IPS DF 19.7 (cell line): ENCODE measurements at places on chromosomes 4 and X.
A peak's percentile ranks its signal among the peaks of the same experiment; 100 is the strongest.

GRCh38 chr4:165378745-165379677 is at the start of gene CPE:
CPE (plus strand) TSS chr4:165379008; CDS start chr4:165379222, 214 bp downstream.
- DNase-seq = no peak

- no peak for DNase-seq
Observed at GRCh38 chrX:39161611-39162255, 360.5 kb downstream of the MID1IP1 start.

DNA sequence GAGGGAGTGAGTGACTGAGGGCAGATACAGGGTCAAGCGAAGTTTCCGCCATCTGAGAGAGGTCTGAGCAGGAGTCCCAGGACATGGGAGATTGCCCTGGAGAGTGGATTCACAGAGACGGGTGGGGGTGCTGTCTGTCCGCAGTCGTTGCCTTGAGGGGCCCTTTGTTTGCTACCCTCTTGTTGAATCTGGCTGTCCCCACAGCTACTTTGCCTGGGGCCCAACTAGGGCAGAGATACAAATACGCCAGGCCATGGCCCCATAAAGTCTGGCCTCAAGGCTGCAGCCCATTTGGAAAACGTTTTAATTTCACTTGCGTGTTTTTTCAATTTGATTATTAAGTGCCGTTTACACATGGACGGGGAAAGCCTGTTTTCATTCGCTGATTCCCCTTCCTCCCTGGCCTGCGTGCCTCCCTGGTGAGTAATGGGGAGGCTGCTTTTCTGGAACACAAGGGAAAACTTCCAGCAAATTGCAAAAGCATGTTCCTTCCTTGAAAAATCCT is 134.4 kb downstream of the SMIM20 start:
- DNase-seq = no peak

- DNase-seq = peak; percentile 23
Observed at GRCh38 chr4:182752158-182752910, 164.9 kb downstream of the DCTD start.

DNA sequence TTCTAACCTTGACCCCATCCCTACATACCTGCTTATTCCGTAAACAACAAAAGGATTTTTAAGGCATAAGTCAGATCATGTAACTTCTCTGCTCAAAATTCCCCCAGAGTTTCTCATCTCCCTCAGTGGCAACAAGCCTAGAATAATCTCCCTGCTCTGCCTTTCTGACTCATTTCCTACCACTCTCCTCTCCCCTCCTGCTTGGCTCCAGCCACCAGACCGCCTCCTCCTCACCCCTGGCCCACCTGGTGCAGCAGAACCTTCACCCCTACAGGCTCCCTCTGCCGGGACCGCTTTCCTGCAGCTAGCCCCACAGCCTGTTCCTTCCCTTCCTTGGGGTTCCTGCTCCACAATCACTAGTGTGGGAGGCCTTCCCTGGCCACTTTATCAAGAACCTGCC is 32.1 kb downstream of the TSPAN5 start:
- no peak for DNase-seq

DNA sequence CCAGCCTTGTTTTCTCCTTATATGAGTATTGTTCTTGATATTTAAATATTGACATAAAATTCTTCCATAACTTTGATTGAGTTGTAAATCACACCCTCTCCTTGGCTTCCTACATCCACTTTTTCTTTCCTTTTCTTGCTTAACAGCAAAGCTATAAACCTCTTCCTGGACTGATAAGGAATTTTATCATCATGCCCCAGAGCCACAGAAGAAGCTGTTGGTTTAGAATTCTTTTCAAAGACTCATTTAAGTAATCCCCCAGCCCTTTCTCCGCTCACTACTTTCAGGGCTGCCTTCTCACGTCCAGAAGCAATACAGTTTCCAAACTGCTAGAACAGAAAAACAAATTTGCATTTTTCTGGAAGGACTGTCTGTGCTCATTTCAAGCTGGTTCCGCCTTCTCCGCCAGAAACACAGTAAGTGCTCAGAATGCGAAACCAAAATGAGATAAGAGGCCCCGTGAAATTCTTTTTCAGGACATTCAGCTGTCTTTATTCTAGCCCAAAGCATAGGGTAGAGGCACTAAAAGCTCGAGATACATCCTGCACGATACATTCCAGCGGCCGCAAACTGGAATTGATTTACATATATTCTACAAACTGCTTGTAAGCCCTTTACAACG is 849 bp downstream of the MID1 start:
- no peak for DNase-seq

DNA sequence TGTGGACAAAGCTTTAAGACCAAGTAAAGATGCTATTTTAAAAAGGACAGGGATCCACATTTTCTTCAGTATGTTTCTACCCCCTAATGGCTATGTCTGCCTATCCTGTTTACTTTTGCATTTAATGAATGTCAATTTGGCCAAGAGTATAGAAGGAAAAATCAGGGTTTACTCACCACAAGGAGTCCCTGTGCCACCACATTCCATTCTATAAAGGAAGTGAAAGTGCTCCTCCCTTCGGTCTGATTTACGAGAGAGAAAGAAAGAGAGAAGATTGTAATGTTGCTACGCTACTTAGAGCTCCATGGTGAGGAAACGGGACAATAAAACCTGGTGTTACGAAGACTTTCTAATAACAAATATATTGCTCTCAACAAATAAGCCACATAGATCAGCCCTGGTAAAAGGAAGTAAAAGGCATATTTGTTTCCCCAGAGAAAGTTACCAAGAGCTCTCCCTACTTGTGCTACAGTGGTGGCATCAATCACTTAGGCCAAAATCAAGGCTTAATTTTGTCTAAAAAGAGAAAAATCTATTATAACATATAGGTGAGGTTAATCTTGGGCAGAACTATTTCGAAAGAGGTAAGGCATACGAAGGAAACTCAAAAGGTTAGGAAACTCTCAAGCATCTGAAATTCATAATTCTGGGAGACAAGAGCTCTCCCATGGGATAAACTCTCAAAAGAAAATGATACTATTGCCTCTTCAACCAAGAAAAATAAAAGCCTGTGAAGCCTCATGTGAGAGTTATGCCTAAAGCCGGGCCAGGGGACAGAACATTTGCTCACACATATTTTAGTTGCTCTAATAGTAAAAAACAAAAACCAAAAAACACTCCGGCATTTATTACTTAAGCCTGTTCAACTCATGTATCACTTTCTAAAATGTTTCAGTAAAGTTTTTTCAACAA is 29.5 kb downstream of the TAPT1 start:
- DNase-seq = peak; percentile 33

- DNase-seq = no peak
Observed at GRCh38 chr4:183571350-183571941, 66.6 kb downstream of the ING2 start.

DNA sequence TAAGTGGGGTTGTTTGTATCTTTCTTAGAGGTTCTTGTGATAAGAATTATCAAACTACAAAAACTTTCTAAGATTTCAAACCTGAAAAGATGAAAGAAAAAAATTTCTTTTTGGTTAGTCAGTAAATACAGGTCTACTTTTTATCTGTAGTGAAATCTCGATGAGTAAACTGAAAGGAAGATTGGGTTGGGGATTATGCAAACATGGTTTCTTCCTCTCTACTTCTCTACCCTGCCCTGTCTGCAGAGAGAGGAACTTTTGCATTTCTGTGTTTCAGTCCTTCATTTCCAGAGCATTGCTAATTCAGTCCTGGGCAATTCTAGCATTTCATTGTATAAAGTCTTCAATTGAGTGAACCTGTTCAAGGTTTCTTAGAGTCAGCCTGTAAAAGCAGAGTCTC is 51.6 kb upstream of the IL2 start:
- no peak for DNase-seq

DNA sequence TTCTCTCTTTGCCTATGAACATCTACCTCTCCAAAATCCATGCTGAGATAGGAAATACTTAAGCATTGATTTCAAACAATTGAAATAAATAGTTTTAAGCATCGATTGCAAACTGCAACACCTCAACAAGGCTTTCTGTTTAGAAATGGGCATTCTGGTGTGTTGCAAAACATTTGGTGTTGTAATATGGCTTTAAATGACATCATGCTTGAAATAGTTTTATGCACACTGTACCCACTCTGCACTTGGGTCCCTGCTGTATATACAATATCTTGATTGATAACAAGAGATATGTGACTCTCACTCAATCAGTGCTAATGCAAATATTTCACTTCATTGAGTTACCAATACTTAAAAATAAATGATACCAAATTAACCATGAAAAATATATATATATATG is 964.9 kb upstream of the GRIA3 start:
- no peak for DNase-seq

DNA sequence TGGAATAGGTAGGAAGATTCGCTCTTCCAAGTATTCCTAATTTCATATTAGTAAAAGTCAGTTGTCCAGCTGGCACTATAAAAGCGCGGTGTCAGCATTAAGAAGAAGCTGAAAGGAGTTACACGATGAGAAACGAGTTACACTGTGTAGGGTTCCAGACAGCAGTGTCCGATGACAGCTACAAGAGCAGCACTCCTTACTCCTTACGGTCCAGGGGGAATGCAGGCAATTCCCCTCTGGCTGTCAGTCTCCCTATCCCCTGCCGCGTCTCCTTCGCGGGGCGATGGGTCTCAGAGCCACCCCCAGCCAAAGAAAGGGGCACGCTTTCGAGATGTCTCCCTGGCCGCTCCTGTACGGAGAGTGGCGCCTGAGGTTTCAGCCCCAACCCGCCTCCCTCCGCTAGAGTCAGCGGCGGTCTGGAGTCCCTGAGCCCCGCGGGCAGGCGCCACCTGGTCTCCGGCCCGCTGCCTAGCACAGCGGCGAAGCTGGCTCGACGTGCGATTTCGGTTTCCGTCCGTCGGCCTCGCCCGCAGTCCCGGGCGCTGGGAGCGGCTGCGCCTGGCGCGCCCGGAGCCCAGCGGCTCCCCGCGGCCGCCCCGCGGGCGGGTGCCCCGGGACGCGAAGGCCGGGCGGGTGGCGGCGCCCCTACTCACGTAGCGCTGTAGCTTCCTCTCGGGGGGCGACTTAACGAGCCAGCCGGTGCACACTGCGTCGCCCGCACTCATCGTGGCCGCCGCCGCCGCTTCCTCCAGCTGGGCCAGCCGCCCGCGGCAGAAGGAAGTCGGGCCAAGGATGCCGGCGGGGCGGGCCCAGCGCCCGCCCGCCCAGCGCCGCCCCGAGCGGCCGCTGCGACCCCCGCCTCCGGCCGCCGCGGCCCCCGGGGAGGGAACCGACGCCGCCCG is at the start of gene GAB3:
Gene GAB3, minus strand, starts transcription at position 777 of the 902 bp plus-strand sequence. Its CDS starts 52 bp downstream, at position 725.
- DNase-seq = no peak

GRCh38 chr4:88908003-88908402 is 149.0 kb downstream of the FAM13A start:
- DNase-seq = no peak

GRCh38 chr4:99317354-99317753 is 3.8 kb downstream of the ADH1B start:
- no peak for DNase-seq

DNA sequence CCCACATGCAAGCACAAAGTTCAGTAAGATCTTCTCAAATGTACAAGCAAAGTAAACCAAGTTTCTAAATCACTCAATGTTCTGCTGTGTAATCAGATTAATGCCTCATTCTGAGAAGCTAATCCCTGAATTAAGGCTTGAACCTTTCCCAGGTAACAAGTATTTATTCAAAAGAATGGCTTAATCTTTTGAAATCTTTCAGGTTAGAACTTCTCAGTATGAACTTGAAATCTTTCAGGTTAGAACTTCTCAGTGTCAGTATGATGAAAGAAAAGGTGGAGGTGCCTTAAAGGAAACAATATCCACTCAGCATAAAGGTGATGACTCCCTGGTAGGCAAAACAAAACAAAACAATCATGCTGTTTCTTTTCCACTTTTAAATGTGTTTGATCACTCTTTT is 29.0 kb downstream of the TMPRSS11B start:
- no peak for DNase-seq

DNA sequence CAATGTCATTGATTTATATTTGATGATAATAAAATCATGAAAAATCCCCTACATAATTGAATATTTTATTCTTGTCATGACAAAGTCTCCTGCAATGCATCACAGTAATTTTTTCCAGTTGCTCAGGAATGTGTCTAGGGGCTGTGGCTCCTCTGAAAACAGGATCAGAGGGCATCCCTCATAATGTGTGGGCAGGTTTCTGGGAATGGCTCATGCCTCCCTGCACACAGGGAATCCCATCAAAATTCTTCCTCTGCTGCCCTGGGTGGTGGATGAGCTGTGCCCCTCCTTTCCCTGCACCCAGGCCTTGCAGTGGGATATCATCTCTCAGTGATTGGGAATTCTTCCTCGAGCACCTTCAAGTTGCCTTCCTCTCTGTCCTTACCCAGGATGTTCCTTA is 20.4 kb upstream of the PUDP start:
- DNase-seq = no peak

- DNase-seq = no peak
Observed at GRCh38 chr4:8188085-8188484, 11.0 kb upstream of the SH3TC1 start.

DNA sequence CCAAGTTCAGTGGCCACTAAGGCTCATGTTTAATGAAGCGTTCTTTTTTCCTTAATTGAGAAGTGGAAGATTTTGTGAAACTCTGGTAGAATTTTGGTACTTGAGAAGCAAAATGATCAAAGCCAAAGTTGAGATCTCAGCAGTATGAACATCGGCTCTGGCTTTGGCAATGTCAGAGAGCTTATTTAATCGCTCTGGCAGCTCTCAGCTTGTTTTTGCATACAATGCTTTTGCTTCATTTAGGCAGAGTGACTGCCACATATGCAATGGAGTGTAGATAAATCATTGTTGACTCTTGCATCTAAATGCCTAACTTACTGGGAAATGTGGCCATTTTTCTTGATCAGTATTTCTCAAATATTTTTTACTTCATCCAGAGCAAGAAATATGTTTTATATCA is 135.7 kb downstream of the AASDH start:
- DNase-seq = no peak

DNA sequence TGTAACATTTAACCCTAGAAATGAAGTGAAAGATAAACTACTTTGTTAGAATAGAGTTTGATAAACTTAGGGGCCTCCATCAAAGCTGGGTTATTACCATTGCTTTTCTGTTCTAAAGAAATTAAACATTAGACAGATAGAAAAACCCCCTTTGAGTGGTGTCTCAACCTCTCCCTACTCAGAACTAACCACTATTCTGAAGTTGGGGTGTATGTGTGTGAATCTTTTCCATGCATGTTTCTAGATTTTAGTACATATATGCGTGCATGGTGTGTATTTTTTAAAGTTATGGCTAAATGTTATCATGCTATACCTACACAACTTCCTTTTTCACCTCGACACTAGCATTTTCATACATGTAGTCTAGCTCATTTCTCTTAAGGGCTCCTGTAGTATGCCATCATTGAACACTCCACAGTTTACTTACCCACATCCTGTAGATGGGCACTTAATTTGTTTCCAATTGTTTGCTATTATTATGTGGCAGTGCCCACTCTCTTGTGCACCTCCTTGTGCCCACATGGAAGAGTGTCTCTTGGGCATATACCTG is 25.7 kb downstream of the GEMIN8 start:
- no peak for DNase-seq
